ENCODE measurements at places on chromosomes 16 and 17.

DNA sequence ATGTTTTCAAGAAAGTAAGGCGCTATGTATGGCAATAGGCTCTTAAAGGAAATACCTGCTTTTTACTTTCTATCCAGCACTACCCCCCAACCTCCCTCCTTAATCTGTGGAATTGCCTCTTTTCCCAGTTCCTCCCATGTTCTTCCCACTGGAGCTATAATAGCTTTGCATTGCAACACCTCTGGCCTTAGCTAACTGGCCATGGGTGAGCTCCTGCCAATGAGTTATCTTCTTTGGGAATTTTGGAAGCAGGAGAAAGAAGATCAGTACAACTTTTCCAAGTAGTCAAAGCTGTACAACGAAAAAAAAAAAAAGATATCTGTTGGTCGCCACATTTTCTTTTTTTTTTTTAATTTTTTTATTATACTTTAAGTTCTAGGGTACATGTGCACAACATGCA lies 398.0 kb downstream of the NPIPA8 start:
- DNase-seq = no peak

DNA sequence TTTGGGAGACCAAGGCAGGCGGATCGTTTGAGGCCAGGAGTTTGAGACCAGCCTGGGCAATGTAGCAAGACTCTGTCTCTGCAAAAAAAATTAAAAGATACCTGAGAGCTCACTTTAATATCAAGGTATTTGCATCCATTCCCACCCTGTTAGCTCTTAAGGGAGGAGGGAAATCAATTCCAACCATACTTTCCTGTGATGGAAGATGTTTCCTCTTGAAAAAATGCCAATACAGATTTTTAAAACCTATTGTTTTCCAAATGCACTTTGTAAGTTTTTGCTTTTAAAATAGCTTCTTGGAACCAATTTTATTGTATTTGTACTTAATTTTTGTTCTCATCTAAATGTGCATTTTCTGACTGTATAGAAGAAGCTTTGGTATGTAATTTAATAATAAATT lies 49.2 kb downstream of the GOSR1 start:
- no peak for DNase-seq

GRCh38 chr16:26595199-26595598 lies 471.5 kb upstream of the C16orf82 start:
- no peak for DNase-seq

GRCh38 chr17:4438162-4438944 lies 4.6 kb downstream of the SPNS3 start:
- no peak for DNase-seq

DNA sequence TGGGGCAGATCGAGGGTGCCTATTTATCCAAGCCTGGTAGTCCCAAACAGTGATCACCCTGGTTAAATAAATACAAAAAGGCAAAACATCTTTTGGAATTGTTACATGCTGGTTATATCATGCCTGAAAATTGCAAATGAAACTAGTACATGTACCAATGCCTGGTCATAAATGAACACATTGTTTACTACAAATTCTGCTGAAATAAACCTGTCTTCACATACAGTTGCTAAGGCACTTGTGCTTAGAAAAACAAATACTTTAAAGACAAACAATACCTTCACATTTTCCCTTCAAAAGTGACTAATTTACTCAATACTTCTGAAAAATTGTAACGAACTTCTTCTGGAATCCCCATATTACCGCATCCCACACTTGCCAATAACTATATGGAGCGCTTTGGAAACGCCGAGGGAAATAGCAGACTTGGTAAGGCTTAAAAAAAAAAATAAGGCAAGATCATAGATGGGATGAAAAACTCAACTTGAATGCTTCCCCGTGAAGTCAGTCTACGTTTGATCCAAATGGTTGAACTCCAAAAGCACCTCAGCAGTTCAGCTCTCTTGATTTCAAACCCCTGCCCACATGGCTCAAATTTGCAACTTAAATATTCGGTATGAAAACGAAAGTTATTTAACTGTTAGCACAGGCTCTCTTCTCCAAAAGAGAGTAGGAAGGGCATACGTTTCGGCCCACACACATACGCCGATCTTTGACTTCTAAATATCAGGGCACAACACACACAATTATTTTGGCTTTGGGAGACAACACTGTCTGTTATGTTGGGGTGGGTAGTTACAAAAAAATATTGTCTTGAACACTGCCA lies 264.5 kb downstream of the NTN1 start:
- no peak for DNase-seq

GRCh38 chr16:84874004-84874435 lies 54.2 kb downstream of the CRISPLD2 start:
- no peak for DNase-seq

GRCh38 chr17:14737984-14738651 lies 437.2 kb downstream of the HS3ST3B1 start:
- DNase-seq = no peak

DNA sequence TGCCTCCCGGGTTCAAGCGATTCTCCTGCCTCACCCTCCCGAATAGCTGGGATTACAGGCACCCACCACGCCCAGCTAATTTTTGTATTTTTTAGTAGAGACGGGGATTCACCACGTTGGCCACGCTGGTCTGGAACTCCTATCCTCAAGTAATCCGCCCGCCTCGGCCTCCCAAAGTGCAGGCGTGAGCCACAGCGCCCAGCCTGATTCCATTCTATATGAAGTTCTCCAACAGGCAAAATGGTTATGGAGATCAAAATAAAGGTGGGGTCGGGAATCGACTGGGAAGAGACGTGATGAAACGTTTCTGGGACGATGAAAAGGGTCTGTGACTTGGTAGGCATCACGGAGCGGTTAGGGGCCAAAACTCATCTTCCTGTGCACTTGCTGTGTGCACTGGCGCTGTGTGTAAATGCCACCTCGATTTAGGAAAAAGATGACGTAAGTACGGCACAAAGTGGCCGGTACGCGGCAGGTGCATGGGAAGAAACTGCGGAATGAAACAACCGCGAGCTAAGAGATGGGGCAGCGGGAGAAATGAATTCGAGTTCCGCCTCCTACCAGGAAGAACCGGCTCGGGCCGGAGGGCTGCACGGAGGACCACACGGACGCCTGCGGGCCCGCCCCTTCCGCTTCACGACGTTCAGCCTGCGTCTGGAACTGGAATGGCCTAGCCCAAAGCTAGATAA lies 1.6 kb downstream of the TP53 start:
- DNase-seq = peak; percentile 65

DNA sequence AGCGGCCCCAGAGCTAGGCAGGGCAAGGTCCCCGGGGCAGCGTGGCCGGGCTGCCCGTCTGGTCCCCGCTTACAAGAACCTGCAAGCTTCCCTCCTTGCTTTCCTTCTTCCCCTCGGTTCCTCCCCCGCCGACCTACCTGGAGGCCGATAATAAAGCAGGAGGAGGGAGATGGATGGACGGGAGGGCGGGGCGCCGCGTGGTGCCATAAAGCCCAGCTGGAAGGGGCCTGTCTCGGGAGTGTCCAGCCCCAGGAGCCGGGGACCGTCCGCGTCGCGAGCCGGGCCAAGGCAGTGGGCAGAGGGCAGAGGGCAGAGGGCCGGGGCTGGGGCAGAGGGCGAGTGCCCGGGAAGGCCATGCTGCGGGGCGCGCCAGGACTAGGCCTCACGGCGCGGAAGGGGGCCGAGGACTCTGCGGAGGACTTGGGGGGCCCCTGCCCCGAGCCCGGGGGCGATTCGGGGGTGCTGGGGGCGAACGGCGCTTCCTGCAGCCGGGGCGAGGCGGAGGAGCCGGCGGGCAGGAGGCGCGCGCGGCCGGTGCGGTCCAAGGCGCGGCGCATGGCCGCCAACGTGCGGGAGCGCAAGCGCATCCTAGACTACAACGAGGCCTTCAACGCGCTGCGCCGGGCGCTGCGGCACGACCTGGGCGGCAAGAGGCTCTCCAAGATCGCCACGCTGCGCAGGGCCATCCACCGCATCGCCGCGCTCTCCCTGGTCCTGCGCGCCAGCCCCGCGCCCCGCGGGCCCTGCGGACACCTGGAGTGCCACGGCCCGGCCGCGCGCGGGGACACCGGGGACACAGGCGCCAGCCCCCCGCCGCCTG lies at the start of gene BHLHA9:
TSS of gene BHLHA9 (plus strand) at position 235 of the 820 bp plus-strand sequence. CDS start at position 355, 120 bp downstream.
- DNase-seq = no peak

GRCh38 chr17:4411201-4411600 lies 22.5 kb upstream of the SPNS3 start:
- no peak for DNase-seq

DNA sequence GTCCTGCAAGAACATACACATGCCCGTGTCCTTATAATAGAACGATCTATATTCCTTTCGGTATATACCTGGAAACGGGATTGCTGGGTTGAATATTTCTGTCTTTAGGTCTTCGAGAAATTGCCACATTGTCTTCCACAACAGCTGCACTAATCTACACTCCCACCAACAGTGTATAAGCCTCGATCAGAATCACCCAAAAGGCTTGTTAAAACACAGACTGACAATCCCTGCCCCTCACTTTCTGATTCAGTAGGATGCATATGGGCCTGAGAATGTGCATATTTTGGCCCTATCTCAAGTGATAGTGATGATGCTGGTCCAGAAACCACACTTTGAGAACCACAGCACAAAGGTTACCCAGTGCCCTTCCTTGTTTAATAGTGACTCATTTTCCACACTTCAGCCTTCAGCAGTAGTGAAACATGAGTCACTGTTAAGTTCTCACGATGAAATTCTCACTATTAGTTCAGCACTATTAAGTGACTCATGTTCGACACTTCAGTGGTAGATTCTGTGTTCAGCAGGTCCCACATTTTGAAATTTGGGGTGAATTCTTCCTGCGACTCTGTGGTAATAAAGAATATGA lies 215.6 kb downstream of the GRIN2A start:
- DNase-seq = no peak

GRCh38 chr17:19943026-19943425 lies 34.6 kb downstream of the AKAP10 start:
- no peak for DNase-seq

- no peak for DNase-seq
Measured at GRCh38 chr16:76201385-76201784, 75.8 kb upstream of the CNTNAP4 start.

DNA sequence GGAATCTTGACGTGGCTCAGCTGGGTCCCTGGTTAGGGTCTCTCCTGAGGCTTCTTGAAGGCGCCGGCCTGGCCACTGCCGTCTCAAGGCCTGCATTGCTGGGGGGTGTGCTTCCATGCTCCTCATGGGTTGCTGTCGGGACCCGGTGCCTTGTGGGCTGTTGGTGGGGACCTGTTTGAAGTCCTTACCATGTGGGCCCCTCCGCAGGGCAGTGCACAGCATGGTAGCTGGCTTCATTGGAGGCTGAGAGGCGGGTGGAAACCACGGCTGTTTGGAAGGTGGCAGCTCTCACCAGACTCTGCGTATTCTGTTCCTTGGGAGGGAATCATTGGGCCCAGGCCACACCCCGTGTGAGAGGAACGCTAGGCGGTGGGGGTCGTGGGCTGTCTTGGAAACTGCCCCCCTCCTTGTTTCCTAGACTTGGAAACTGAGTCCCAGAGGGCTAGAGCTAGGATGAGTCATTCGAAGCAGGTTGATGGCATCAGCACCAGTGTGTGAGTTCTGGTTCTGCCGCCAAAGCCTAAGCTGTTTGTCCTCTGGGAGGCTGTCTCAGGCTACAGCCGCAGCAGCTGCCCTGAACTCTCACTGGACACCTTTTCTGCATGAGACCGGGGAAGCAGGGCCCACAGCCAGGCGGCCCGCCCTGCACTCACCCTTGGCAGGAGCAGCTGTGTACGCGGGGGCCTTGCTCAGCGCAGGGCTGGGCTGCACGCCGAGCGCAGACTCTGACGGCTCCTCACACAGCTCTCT lies 35.2 kb downstream of the ZNF750 start:
- DNase-seq = no peak

DNA sequence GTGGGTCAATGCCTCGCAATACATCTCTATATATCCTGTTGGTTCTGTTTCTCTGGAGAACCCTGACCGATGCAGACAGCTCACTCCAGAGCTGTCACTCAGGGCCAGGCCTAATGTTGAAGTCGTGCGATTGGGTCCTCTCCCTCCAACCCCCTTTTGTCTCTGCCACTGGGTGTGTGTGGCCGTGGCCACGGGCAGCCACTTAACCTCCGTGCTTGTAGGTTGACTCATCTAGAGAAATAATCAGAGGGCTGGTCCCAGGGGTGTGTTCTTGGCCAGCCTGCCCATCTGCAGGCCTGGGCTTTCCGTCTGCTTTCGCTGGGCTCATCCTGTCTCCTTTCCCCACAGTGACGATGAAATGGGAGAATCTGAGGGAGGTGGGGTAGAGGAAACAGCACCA lies 7.4 kb downstream of the ADAD2 start:
- no peak for DNase-seq

DNA sequence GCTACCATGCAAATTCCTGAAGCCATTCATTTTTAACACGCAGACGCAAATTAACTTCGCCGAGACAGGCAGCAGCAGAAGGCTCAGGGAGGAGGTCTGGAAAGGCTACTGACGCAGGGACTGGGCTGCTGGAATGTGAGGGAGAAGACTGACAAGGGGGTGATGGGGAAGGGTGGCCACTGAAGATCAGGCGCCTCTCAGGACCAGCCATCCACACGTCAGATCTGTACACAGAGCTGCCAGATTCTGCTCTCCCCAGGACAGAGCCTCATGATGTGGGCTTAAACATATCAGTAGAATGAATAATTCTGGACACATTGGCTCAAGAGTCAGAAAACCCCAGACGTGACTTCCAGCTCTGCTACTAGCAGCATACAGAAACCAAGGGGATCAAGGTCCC lies 25.6 kb upstream of the CLEC18B start:
- no peak for DNase-seq

DNA sequence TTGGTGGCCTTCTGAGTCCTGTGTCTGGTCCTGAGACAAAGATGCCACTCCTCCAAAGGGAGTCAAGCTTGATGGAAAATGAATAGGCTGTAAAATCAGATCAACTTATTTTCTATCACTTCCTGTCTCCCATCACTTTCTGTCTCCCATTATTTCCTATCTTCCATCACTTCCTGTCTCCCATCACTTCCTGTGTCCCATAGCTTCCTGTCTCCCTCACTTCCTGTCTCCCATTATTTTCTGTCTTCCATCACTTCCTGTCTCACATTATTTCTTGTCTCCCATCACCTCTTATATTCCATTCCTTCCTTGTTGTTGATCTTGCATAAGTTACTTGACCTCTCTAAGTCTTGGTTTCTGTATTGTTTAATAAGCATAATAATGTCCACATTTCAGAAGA lies 418.5 kb upstream of the EEF2KMT start:
- no peak for DNase-seq

DNA sequence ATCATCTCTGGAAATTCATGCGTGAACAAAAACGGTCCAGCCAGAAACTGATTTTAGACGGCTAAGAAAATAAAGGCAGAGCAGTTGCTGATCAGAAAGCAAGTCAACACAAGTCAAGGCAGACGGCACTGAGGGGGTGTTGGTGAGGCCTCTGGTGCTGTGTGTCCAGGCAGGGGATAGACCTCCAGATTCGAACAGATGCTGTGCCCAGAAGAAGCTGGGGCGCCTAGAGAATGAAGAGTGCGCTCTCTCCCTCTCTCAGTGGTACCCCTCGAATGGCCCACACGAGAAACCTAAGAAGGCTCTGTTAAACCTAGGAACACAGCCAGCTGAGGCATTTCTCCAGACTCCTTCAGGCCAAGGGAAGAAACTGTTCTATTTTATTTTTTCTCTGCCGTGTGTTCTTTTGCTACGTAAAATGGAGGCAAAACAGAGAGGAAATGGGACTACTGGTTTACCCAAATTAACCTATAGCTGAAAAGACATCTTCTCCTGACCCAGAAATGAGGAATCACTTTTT lies 178.3 kb downstream of the PMP22 start:
- no peak for DNase-seq

Data from activated CD8-positive, alpha-beta memory T cell treated with anti-CD3 and anti-CD28 coated beads for 1 hour (primary cell).